ENCODE measurements at places on chromosomes 11 and 22. TPM values are rescaled to one million over a fixed set of nuclear protein-coding genes. Genes with fewer than 3 reads are reported as not detected.

The TSGA10IP gene
- not detected for total RNA-seq

The ADORA2A gene
- total RNA-seq = 14.1 TPM

The TYMP gene
- total RNA-seq = 45.6 TPM

The PATE2 gene
- total RNA-seq = not detected

The TPBGL gene
- total RNA-seq = 0.18 TPM

The ANGPTL5 gene
- not detected for total RNA-seq

The SCYL1 gene
- 63.6 TPM for total RNA-seq

The OR10D3 gene
- total RNA-seq = not detected

The FGF4 gene
- total RNA-seq = not detected

The ACR gene
- total RNA-seq = not detected

The SLC25A45 gene
- total RNA-seq = 26.3 TPM

All from T-helper 2 cell treated with Interferon-gamma antibody and Interleukin-4, amounts not matched to agents 100 ng/mL and 5 ng/mL, for 36 hours (primary cell).